NCI-H1694 (cell line): ENCODE measurements at places on chromosomes 16 and 17.

DNA sequence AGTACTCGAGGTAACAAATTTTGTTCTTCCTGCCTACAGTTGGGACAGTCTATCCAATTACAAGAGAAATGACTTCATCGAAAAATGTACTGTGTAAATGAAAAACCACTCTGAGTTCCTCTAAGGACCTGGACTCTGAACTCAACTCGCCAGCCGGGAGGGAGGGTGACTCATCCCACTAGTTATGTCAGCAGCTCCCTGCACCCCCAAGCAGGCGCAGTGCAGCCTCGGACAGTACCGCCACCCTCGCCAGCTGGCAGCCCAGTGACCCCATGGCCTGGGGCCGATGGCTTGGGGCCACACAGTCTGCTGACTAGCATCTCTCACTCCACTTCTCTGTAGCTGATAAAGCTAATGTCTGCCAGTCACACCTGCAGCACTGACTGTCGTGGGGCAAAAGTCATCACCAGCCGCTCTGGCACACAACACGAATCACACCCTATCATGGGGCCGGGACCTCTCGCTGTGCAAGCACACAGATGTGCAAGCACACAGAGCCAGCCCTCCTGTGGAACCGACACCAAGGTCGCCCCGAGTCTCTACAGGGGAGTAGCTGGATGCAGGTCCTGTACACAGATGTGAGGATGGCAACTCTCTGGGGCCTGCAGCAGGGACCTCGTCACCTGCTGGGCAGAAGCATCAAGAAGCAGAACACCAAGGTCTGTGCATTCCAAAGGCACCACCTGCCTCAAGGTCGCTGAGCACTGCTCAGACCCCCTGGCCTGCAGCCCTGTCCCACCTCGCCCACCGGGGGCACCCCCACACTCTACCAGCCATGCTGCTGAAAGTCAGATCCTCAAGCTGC lies 5.7 kb downstream of the CSNK1D start:
- DNase-seq: no peak

DNA sequence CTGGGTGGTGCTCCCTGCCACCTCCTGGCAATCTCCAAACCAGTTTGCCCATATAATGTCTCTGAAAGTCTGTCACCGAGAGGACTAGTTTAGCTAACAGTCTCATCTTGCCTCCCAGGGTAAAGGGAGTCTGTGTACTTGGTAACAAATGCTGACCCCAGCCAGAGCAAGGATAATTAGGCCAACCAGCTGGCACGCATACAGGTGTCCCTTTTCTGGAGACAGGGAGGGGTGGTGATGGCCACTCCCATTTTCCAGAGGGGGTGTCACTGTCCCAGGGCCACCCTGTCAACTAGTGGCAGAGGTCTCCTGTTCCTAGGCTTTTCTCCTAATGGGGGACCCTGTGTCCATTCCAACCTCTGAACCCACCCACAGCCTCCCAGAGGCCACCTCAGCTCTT lies 8.1 kb downstream of the FAM83G start:
- DNase-seq: no peak

DNA sequence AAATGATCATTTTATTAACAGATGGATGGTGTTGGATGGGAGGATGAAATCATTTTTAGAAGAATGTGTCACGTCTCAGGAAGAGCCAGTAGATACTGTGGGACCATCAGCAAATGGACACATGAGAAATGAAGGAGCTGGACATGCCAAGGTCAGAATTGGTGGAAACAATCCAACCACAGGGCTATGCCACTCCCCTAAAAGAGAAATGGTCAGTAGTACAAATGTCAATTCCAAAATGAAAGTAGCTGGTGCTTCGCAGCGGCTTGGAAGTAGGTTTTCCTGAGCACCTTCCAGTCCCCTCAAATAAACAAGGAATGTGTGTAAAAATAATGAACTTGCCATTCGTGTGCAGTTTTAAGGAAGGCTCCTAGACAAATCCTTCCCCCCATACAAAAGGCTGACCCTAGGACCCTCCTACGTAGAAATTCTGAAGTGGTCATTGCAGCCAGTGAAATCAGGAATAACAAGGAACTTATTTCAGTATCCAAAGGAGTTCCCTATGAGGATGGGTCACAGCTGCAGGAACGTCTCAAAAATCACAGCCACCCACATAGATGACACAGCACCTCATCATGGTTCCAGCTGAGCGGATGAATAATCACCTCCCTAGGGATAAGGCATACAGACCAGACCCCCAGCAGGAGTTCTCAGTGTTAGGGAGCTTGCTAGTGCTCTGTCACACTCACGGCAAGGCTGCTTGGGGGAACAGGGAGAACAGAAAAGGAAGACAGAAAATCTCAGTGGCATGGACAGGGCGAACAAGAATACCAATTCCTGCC lies 239.2 kb downstream of the HS3ST3A1 start:
- no peak for DNase-seq

DNA sequence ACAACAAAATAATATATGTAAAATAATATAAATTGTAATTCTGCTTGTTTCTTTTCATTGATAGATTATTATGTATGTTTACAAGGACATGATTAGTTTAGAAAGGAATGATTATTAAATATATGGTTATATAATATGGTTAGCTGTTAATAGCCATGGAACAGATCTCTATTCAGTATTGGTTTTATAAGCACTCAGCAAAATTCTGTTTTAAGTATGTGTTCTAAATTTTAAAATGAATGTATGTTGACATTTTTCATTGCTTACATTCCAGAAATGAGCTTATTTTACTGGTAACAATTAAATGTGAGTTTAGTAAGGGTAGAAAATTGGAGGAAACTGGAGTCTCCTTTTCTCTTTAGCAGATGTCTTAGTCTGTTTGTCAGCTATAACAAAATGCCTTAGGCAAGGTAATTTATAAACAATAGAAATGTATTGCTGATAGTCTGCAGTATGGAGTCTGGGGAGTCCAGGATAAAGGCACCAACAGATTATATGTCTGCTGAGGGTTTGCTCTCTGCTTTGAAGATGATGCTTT lies 45.4 kb downstream of the NFAT5 start:
- DNase-seq: no peak

DNA sequence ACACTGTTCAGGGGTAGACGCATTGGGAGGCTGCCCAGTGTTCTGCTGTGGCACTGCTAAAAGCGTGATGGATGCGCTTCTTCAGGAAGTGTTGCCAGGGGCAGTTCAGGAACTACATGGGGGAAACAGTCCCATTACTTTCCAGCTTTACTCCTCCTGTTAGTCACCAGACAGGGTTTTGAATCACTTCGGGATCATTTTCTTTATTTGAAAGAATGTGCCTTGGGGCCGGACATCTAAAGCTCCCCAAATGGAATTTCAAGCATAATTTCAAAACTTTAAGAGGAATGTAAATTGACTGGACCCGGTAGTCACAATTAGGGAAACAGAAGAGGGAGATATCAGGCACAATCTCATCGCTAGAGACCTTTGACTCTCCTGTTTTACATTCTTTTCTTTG lies 1.3 kb upstream of the KRTAP2-1 start:
- DNase-seq: no peak

DNA sequence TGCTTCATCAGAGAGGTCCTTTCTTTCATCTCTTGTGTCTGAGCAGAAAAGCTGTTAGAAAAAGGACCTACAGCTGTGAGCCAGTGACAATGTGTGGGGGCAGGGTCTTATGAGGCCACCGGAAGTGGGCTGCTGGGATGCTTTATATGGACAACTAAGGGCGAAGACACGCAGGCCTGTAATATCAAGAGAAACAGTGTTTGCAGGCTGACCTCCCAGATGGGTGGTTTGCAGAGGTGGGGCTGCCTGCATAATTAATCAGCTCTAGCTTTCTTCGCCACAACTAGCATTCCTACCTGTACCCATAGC lies 30.4 kb upstream of the SALL1 start:
- DNase-seq: no peak

DNA sequence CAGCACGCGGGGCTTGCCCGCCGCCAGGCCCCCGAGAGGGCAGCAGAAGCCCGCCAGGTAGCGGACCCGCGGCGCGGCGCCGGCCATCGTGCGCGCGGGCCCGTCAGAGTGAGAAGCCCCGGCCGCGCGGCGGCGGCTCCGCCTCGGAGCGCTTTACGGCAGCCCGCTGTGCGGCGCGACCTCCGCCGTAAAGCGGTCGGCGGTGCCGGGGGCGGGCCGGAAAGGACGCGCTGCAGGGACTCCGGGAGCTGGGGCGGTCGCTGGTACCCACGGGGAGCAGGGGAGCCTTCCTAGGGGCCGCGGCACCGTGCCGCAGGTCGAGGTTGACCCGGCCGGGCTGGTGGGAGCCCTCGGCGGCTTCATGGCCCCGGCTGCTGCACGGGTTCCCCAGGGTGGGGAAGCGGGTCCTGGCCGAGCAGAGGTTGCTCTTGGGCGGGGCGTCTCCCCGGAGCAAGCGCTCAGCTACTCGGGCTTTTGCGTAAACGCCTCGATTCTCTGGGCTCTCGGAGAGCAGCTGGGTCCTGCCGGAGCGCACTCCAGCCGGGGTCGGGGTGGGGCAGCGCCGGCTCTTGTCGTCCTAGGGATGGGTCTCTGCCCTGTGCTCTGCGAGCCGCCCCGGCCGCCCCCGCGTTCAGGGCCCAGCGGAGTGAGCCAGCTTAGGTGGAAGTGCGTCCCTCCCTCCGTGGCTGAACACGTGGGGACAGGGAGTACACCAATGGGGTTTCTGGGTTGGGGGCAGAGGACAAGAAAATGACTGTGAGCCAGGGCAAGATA lies at the start of gene FAAP100:
FAAP100 (minus strand) TSS at position 110 of the 774 bp plus-strand sequence; CDS start at position 87, 23 bp downstream.
- DNase-seq: no peak

DNA sequence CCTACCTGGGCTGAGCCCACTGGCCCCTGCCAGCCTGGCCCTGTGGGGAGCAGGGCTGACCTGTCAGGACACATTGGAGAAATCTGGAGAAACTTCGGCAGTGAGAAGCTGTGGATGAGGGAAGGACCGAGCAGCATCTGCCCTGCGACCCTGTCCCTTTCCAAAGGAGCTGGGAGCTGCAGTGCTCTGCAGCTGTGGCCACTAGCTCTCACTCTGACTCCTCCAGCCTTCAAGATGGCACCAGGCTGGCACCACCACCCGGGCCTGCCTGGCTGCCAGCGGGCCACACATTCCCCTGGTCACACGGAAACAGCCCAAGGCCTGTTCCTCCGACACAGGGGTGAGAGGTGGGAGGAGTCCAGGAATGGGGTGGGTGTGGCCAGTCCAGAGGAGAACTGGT lies 30.1 kb downstream of the CD300LG start:
- no peak for DNase-seq

DNA sequence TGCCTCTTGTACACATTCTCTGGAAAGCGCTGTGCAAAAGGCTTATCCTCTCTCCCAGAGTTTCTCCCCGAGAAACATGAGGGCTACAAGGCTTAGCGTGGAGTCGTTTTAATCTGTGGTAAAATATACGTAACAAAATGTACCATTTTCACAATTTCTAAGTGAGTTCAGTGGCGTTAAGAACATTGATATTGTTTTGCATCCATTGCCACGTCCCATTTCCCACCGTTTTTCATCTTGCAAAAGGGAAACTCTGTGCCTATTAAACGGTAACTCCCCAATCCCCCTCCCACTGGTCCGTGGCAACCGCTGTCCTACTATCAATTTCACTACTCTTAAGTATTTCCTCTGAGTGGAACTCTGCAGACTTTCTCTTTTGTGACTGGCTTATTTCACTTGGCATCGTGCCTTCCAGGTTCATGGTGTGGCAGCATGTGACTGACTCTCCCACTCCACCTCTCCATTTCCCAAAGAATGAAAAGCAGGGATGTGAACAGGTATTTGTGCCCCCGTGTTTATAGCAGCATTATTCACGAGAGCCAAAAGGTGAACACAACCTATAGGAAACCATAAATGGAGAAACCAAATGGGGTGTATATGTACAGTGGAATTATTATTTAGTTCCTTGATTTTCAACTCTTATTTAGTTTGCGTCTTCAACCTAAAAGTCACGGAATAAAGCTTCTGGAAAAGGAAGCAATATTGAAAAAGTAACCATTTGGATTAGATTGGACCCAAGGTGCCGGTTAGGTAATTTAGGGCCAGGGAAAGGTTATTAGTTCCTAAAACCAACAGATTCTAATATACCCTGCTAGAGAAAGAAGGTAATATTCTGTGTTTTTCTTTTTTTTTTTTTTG lies 1.1 kb upstream of the USP32 start:
- no peak for DNase-seq

DNA sequence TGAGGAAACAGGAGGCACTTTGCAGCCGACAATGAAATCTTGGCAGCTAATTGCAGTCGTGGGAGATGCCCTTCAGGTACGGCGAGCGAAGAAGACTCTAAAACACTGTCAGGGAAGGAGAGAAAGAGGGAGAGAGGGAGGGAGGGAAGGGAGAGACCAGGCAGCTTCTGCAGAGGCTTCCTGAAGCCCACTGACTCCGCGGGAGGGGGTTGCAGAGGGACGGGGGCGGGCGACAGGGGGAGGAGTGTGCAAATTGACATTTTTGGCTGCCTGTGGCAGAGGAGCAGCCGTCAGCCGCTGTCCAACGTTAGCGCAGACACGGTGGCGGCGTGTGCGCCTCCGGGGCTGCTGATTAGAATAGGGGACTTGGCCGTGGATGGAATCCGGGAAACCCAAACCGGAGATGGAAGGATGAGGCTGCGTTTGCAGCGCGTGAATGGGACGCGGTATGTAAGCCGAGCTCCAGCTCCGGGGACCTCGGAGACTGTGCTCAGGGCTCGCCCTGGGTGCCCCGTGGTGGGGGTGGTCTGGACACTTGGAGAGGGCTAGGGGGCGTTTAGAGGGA lies 849.1 kb upstream of the RBFOX1 start:
- DNase-seq: peak; percentile 44

DNA sequence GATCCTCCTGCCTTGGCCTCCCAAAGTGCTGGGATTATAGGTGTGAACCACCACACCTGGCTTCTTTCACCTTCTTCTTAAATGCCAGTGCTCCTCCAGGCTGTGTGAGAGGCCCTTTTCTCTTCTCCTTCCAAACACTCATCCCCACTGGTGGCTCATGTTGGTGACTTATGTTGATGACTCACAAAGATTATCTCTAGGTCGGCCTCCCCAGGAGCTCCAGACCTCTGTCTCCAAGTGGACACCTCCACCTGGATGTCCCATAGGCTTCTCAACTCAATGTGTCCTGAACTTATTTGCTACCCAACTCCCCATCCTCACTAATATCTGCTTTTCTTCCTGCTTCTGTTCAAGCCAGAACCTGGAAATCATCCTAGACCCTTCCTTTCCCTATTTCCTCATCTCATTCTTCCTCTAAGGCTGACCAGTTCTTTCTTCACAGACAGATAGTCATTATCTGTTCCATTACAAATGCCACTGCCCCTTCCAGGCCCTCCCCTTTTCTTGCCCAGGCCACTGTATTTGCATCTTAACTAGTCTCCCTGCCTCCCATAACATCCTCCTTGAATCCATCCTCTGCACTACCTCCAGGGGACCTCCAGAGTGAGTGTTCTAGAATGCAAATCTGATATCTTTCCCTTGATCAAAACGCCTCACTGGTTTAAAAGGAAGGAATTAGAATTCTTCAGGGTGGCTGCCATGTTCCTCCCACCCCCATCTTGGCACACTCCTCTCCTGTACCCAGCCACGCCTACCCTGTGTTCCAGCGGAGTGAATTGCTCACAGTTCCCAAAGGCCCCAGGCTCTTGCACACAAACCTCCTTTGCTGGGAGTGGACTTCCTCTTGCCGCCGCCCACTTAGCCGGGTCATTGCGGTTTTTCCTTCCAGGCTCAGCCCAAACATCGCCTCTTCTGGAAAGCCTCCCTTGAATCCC lies 34.8 kb upstream of the FBXO47 start:
- DNase-seq: no peak

- no peak for DNase-seq
Observed at GRCh38 chr17:17886226-17886625, 49.4 kb upstream of the SREBF1 start.
